ENCODE measurements at places on chromosomes 3 and 15. TPM values are rescaled to one million over a fixed set of nuclear protein-coding genes. Genes with fewer than 3 reads are reported as not detected.

Gene ZPLD1
- total RNA-seq, result 0.84 TPM

Gene RTP1
- total RNA-seq, result 0.16 TPM

Gene TRIM42
- total RNA-seq, result not detected

DNA sequence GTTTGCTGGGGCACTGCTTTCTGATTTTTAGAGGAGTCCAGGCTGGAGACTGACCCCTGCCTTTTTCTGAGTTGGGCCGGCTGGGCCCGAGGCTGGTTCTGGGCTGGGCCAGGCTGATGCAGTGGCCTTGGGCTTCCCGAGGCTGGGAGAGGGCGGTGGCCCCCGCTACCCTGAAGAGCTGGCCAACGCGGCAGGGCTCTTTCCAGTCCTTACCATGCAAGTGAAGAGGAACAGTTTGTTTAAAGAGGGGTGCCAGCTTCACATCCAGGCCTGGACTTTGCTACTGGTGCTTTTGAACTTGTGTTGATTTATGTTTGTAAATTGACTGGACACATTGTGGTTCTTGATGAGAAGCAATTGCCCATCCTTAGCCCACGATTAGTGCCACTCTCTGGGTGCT is 15.3 kb downstream of the IGF1R start:
- DNase-seq, result no peak

DNA sequence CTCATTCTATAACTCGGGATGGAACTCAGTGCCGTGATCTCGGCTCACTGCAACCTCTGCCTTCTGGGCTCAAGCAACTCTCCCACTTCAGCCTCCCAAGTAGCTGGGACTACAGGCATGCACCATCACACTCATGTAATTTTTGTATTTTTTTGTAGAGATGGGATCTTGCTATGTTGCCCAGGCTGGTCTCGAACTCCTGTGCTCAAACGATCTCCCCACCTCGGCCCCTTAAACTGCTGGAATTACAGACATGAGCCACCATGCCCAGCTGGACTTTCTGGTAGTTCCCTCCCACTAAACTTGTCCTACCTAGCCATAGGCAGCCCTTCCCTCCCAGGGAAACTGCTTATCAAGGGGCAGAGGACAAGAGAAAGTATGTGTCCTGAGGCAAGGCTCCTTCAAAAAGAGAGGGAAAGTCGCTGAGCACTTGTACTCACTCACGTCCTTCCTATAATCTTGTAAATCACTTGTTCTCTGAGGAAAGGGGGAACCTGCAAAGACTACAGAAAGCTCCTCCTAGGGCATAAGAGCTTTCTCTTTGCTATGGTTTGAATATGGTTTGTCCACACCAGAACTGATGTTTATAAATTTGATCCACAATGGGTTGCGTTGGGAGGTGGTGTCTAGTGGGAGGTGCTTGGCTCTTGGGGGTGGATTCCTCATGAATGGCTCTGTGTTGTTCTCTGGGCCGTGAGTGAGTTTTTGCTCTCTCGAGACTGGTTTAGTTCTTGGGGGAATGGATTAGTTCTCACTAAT is 13.6 kb upstream of the TBL1XR1 start:
- no peak for DNase-seq

Gene C3orf49
- not detected for total RNA-seq

- no peak for DNase-seq
These were observed 20.9 kb upstream of the FSTL1 start for GRCh38 chr3:120471643-120472042.

DNA sequence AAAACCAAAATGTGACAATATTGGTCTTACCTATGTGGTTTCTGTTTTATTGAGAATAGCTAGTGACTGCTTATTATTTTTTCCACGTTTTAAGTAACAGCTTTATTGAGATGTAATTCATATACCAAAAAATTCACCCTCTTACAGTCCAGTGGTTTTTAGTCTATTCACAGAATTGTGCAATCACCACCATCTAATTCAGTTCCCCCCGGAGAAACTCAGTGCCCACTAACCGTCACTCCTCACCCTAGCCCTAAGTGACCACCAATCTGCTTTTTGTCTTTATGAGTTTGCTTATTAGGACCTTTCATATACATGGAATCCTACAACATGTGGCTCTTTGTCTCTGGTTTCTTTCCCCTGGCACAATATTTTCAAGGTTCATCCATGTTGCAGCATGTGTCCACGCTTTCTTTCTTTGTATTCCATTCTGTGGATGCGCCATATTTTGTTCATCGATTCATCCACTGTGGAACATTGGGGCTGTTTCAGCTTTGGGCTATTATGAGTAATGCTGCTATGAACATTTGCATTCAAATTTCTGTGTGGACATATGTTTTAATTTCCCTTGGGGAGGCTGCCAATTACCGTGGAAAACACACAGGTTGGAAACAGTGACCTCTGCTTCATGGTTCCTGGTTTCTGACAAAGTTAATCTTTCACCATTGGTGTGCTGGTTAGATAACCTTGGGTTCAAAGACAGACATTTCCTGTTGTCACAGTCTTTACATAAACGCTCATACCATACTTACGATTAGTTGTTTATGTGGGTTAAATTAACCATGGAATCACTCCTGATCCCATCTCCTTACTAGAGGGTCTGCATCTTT is 3.2 kb upstream of the BCL2L10 start:
- DNase-seq, result no peak

GRCh38 chr3:23835087-23835486 is 29.3 kb downstream of the UBE2E1 start:
- no peak for DNase-seq

GRCh38 chr15:61702224-61703020 is 357.8 kb downstream of the VPS13C start:
- DNase-seq, result no peak

Data from aorta (tissue), 5 donors.